ENCODE measurements at places on chromosomes 1 and 21.

DNA sequence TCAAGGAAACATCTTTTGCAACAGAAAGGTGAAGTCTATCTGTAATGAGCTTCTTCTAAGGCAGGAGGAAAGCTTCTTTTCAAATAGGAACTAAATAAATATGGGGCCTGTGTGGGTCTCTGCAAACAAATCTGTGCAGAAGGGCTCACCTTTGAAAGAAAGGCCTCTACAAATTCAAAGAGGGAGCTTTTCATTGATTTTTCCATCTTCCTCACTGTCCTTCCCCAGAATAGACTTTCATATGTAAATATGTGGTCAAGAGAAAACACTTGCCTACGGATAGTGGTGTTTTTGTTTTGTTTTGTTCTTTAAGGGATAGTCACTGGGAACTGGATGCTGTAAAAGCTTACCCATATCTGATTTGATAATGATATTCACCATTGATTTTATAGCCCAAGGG is 223.4 kb downstream of the DSCAM start:
- DNase-seq, result no peak

GRCh38 chr1:201739492-201740085 is 89.4 kb upstream of the IPO9 start:
- no peak for DNase-seq

DNA sequence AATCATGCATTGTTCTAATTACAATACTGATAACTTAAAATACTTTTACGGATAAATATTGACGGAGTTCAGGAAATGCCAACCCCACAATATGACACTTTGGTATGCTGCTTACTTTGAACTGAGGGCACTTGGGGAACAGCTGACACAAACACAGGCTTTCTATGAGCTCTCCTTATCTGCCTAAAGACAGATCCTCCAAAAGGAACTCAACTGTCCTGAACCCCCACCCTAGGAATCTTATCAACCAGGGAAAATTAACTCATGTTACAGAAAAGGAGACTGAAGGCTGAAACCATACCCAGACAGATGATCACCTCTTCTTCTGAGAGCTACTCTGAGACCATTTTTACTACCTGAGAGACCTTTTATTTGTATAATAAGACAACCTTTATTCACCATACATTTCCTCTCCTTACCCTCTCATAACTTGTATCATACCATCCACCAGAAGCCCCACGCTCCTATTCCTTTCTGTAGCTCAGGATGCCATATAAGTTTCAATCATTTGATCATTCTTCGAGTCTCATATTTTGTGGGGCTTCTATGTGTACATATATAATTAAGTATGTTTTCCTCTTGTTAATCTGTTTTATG is 239.5 kb downstream of the FAF1 start:
- no peak for DNase-seq

DNA sequence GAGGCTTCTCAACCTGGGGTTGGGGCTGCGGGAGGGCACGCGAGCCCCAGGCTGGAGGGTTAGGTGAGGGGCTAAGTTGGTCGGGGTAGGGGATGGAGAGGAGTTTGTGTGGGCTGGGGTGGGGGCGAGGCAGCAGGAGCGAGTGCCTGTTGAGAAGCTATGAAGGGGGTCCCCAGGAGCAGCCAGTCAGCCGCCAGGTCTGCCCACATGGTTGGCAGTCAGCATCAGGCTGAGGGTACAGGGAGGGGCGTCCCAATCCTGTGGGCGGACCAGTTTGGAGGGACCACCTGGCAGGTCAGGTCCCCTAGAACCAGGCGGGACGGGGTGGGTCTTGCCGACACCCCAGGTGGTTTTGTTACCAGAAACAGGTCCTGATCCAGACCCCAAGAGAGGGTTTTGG is 400 bp upstream of the TRIM17 start:
- no peak for DNase-seq

DNA sequence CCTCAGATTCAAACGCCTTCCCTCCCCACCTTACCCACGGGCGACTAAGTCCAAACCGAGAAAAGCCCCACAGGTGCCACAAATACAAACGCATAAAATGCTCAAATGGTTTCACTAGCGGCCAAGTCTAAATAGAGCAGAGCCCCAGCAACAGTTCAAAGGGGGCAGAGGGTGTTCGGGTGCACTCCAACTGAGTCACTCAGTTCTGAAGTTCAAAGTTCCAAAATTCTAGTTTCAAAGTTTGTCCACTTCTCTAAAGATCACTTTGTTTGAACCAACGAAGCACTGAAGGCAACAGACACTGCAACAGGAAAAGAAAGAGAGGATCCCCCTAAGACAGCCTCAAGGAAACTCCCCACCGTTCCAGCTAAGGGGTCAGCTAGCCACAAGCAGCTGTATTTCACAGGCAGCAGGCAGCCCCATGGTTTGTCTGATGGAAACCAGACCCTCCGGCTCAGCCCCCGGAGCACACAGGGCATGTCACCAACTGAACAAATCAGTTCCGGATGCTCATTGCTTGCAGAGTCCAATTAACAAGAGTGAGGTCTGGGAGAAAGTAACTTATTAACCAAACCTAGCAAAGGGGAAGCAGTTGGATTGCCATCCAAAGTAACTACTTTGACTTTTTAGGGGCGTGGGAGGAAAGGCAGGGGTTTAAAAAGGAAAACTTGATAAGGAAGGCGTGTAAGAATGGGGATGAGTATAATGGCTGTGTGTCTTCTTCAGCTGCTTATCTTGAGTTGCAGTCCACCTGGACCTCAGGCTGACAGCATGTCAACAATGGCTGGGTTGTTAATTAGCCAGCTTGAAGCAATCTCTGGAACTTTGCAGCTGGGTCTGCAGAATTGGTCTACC is 1423.9 kb upstream of the PRMT6 start:
- DNase-seq, result no peak

DNA sequence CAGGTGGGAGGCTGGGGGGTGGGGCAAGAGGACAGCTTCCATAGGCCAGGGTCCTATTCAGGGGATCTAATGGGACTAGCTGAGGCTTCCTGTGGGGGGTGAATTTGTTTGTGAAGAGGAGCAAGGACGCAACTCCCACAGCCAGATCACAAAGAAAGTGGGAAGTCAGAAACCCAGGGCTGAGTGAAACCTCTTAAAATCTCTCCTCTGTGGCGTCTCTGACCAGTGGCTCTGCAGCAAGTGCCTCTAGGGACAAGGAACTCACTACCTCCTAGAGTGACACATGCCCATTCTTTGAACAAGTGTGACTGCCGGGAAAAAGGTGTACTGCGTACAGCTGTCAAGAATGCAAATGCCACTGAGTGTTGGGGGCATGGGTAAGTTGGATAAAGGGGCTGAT is 187.9 kb downstream of the HIVEP3 start:
- no peak for DNase-seq

GRCh38 chr21:26162081-26162480 is 8.5 kb downstream of the APP start:
- DNase-seq, result no peak

DNA sequence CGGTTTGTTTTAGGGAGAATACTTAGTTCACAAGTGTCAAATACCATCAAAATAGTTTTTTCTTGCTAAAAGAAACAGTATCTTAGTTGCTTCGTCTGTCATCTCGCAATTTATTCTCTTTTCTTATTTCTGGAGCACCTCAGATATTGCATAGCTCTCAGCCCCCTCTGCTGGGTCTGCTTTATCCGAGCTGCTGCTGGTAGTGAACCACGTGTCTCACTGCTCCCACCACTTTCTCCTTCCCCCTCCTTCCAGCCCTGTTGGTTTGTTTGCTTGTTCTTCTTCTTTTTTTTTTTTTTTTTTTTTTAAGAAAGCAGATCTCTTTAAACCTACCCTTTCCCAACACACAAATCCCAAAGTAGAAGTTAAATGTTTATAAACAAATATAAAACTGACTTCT is 170.8 kb downstream of the EDEM3 start:
- DNase-seq, result no peak

GRCh38 chr1:58460469-58460868 is 86.1 kb downstream of the OMA1 start:
- no peak for DNase-seq

DNA sequence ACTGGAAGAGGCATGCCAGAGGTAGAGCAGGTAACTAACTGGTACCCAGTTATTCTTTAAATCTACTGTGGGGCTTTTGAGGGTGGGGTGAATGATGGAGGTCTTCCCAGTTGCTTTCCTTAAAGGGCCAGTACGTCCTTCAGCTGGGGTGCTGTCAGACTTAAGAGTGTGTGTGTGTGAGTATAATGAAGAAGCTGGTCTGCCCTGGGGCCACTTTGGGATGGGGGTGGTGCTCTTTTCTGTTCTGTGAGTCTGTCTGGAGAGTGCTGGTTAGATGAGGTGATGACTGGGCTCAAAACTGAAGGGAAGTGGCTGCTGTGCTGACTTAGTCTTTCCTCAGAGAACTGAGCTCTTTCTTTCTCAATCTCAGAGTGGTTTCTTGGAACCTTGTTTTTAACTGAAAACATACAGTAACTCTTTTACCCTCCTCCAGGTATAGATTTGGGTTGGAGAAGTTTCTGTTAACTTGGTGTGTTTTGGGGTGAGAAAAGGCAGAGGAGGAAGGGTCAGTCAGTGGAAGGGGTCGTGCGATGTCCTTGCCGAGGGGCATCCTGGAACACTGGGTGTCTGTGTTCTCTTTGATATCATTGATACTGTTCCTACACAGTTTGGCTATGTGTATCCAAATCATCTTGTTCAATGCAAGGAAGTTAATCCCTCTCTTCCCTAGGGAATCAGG is 746 bp downstream of the MACF1 start:
- DNase-seq, result no peak

All from non-pigmented ciliary epithelial cell (primary cell).